ENCODE measurements at places on chromosomes 1 and 21.

DNA sequence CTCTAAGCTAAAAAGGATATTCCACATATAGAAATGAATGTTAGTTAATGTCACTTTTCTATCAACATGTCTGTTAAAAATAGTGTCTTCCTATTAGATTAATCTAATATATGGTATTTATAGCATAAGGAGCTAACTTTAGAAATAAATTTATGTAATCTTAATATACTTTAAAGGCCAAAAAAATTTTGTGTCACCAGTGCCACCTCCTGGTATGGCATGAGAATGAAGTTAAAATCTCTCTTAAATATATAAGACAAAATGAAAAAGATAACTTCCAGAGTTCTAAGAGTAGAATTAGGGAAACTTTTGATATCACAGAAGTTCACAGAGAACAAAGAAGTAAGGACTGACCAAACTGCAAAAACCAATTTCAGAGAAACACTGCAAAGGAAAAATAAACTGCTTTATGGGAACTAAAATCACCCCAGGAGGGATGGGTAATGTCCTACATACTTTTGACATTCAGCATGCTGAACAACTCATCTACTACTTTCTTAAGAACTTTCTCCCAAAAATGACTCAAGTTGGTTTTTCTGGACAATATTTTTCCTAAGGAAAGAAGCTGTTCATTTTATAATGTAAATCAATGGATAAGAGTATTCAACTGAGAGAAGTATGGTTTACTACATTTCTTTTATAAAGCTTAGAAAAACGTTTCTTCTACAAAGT lies 82.8 kb downstream of the TRIM33 start:
- peak; percentile 3 for DNase-seq

- peak; percentile 8 for DNase-seq
These were observed 188.6 kb downstream of the FCRL5 start for GRCh38 chr1:157363660-157364140.

DNA sequence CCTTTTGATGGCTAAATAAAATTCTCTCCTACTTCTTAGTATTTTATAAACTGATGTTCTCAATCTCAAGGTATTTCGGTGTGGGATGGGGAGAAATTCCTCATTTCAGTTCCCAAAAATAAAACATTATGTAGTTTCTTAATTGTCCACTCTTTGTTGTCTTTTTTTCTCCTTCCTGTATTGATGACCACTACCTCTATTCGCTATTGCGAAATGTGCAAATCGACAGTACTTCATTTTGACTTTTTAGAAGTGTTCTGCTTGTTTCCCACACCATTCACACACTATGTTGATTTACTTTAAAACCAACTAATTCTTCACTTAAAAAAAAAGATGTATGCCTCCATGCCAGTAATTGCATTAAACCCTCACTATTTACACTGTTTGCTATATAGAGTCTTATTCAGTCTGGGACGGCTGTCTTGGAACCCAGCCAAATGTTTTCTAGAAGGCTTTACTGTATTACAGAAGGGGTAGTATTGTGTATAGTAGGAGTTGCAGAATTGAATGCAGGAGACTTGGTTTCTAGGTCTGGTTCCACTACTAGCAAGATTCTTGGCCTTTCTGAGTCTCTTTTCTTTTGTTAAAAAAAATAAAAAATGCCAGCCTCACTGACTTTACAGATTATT lies 5.6 kb downstream of the RNF2 start:
- no peak for DNase-seq

GRCh38 chr1:243765676-243766075 lies 84.4 kb downstream of the AKT3 start:
- no peak for DNase-seq

- no peak for DNase-seq
These were observed 10.9 kb upstream of the CAP1 start for GRCh38 chr1:40029608-40030007.

DNA sequence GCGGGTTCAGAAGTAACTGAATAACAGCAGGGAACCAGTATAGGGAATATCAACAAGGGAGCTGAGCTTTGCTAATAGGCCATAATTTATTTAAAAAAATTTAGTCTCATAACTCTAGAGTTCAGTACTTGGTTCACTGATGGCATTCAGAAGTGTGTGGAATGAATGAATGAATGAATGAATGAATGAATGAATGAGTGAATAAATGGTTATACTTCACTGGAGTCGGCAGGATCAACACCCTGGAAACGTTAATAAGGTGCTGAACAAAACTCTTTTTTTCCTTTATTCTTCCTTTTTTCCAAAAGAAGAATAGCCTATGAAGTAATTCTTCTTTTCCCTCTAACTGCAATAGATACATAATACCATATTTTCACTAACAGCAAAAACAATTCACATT lies 129.3 kb downstream of the SIM2 start:
- DNase-seq: no peak

GRCh38 chr1:237613984-237614383 lies 276.7 kb downstream of the ZP4 start:
- DNase-seq: no peak

DNA sequence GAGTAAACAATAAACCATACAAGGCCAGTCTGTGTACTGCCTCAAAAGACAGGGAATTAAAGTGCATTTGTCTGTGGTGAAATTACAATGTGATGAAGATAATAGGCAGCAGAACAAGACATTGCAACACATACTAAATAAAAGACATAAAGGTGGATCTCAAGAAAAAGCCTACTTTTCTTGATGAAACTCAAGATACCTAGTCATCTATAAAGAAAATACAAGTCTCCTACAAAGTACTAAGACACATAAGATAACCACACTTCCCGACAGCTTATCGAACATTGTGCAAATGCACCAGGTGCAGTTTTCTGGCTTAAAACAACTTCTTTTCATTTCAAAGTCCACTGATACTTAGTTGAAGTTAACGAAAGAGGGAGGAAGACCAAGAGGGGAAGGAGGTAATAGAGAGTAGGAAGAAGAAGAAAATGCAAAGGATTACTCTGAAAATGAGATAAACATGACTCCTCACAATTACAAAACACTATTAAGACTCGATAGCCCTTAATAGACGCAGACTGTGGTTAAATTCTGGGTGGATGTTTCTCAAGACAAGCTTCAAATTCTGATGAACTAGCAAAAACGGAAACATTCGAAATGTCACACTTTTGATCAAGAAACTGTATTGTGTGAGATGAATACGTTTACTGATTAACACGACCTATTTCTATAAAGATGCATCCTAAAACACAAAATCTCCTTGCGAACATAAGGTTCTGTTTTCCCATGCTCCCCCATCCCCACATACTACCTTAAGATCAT lies 2.0 kb downstream of the HNRNPR start:
- no peak for DNase-seq

- no peak for DNase-seq
These were observed 12.7 kb downstream of the EFNA3 start for GRCh38 chr1:155091071-155092051.

DNA sequence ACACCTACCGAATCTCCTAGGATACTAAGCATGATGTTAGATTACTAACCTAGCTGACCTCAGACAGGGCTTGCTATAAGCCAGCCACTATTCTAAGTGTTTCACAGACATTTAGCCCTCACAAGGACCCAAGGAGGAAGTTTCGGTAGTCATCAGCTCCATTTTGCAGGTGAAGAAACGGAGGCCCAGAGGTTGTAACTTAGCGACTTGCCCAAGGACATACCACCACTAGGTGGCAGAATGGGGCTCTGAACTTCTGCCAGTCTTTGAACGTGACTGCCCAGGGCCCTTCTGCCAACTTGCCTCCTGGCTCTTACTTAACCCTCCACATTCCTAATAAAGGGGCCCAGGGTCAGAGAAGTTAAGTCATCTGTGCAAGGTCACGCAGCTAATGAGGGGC lies 283.5 kb downstream of the C1orf94 start:
- peak; percentile 29 for DNase-seq

- no peak for DNase-seq
These were observed 18.7 kb upstream of the CLDN8 start for GRCh38 chr21:30234643-30235042.

DNA sequence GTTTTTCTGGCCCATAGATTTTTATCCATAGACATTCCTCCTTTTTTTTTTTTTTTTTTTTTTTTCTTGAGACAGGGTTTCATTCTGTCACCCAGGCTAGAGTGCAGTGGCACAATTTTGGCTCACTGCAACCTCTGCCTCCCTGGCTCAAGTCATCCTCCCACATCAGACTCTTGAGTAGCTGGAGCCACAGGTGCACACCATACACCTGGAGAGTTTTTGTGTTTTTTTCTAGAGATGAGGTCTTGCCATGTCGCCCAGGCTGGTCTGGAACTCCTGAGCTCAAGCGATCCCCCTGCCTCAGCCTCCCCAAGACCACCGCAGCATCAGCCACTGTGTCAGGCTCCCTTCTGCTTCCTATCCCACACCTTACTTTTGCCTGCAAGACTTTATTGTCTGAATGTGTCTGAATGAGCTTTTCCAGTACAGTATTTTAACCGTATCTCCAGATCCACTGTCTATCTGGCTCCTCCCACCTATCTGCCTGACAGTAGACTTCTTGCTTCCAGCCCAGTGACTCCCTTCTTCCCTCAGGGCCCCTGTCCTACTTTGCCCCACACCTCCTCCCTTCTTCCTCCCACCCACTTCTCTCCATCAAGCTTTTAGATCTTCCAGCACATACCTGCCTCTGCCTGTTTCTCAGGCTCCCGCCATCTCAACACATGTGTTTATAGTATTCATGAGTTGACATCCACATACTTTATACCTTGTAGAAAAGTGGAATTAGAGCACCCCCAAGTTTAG lies 6.1 kb downstream of the C1orf21 start:
- DNase-seq: no peak

DNA sequence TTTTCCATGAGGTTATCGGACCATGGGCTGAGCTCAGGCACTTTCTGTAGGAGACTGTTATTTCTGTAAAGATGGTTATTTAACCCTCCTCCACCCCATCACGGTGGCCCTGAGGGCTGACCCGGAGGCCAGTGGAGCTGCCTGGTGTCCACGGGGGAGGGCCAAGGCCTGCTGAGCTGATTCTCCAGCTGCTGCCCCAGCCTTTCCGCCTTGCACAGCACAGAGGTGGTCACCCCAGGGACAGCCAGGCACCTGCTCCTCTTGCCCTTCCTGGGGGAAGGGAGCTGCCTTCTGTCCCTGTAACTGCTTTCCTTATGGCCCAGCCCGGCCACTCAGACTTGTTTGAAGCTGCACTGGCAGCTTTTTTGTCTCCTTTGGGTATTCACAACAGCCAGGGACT lies 2.6 kb upstream of the CCDC28B start:
- no peak for DNase-seq

- no peak for DNase-seq
These were observed 1.4 kb downstream of the DVL1 start for GRCh38 chr1:1347663-1348419.

GRCh38 chr1:48246727-48247126 lies 24.2 kb downstream of the SLC5A9 start:
- DNase-seq: no peak

DNA sequence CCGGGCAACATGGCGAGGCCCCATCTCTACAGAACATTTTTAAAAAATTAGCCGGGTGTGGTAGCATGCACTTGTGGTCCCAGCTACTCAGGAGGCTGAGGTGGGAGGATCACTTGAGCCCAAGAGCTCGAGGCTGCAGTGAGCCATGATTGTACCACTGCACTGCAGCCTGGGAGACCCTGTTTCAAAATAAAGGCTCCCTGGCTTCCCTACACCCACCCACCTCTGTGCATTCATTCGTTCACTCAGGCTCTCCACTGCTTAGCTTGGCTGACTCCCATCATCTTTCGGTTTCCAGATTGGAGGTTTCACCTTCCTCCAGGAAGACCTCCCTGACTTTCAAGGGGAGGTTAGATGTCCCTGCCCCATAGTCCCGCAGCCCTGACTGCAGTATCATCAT lies 14.2 kb downstream of the KIAA2013 start:
- no peak for DNase-seq

GRCh38 chr1:236982380-236982779 lies 21.9 kb downstream of the MT1HL1 start:
- no peak for DNase-seq

- no peak for DNase-seq
These were observed 74.5 kb downstream of the ITPKB start for GRCh38 chr1:226664413-226665101.

DNA sequence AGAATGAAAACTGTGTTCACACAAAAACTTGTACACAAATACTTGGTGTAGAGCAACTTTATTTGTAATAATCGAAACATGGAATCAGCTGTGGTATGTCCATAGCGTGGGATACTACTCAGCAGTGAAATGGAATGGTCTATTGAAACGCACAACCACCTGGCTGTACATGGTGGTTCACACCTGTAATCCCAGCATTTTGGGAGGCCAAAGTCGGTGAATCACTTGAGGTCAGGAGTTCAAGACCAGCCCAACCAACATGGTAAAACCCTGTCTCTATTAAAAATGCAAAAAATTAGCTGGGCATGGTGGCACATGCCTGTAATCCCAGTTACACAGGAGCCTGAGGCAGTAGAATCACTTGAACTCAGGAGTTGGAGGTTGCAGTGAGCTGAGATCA lies 356.8 kb downstream of the RYR2 start:
- DNase-seq: no peak

Measured in left kidney (tissue), 8 donors.